Stimulated activated CD8-positive, alpha-beta memory T cell treated with anti-CD3 and anti-CD28 coated beads, Interleukin-7, amount 100 ng/mL, for 48 hours (primary cell): ENCODE measurements at places on chromosomes 6 and 20.

DNA sequence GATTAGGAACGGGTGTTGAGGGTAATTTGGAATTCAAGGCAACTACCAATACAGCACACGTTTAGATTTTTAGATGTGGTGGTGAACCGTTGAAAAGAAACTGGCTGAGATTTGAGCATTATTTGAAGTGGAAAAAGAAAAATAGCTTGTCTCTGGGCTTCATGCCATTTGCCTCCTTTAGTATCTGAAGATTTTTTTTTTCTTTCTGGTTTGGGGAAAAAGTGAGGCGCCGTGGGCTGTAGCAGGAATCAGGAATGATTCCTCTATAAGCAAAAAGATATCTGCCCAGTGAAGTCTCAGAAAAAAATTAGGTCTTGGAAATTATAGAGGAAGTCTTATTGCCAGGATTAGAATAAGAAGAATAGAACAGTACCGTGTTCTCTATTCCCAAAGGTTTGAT lies 88.5 kb downstream of the RPS12 start:
- no peak for DNase-seq

DNA sequence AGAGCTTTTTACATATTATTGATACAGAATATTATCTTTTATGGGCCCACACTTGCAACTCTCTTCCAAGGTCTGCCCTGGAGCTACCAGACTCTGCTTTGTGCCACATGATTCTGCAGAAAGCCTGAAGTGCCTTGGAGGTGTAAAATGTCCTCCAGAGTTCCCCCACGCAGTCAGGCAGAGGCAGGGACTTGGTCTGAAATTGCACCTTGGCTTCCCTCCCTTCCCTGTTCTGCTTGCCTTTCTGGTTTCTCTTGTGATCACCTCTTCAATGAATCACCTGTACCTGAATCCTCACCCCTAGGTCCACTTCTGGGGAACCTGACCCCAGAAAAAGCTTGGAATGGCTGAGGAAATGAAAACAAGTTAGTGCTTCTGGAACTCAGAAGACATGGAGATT lies 43.0 kb upstream of the TGM2 start:
- DNase-seq, result no peak

GRCh38 chr6:101760843-101761621 lies 367.5 kb downstream of the GRIK2 start:
- no peak for DNase-seq

DNA sequence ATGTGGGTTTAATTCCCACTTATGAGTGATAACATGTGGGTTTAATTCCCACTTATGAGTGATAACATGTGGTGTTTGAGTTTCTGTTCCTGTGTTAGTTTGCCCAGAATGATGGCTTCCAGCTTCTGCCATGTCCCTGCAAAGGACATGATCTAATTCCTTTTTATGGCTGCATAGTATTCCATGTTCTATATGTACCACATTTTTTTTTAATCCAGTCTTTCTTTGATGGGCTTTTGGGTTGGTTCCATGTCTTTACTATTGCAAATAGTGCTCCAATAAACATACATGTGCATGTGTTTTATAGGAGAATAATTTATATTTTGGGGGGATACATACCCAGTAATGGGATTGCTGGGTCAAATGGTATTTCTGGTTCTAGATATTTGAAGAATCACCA lies 317.8 kb downstream of the MMUT start:
- no peak for DNase-seq

- no peak for DNase-seq
Observed at GRCh38 chr20:17083738-17084137, 143.1 kb upstream of the PCSK2 start.

GRCh38 chr6:25548451-25548850 lies 103.6 kb upstream of the SCGN start:
- no peak for DNase-seq

GRCh38 chr20:53631909-53632662 lies 38.4 kb upstream of the ZNF217 start:
- DNase-seq, result no peak

DNA sequence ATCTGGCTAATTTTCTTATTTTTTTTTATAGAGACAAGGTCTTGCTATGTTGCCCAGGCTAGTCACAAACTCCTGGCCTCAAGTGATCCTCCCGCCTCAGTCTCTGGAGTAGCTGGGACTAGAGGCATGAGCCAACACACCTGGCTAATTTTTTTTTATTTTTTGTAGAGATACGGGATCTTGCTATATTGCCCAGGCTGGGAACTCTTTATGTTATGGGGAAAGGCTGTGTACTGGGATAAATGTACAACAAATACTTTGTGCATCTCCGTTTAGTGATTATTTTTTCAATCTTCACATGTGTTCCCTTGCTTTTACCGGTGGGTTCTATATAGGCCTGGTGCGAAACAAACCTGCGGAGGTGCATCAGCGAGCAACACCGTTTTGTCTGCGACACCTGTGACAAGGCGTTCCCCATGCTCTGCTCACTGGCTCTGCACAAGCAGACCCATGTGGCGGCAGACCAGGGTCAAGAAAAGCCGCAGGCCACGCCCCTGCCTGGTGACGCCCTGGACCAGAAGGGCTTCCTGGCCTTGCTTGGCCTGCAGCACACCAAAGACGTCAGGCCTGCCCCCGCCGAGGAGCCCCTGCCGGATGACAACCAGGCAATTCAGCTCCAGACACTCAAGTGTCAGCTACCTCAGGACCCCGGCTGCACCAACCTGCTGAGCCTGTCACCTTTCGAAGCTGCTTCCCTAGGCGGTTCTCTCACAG lies 84.2 kb downstream of the SSR1 start:
- no peak for DNase-seq
